ENCODE measurements at places on chromosomes 11 and 22.

GRCh38 chr11:26842478-26843282, 120.8 kb upstream of the SLC5A12 start:
- DNase-seq, result no peak

GRCh38 chr11:35006389-35007128, 90.1 kb downstream of the PDHX start:
- DNase-seq, result no peak

DNA sequence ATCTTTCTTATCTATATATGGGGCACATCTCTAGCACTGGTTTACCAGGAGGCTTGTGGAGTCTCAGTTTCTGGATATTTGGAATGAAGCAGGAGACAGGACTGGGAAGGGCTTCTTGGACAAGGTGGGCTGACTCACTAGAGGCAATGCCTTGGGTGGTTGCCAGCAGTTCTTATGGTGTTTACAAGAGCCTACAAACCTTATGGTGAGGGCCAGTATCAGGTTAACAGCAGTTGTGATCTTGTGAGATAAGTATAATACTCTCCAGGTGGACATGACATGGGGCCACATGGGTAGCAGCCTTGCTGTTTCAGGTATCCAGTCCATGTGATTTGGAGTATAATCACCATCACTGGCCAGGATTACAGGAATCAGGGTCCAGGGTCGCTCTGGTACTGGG, 10.2 kb downstream of the FUT4 start:
- DNase-seq, result no peak

DNA sequence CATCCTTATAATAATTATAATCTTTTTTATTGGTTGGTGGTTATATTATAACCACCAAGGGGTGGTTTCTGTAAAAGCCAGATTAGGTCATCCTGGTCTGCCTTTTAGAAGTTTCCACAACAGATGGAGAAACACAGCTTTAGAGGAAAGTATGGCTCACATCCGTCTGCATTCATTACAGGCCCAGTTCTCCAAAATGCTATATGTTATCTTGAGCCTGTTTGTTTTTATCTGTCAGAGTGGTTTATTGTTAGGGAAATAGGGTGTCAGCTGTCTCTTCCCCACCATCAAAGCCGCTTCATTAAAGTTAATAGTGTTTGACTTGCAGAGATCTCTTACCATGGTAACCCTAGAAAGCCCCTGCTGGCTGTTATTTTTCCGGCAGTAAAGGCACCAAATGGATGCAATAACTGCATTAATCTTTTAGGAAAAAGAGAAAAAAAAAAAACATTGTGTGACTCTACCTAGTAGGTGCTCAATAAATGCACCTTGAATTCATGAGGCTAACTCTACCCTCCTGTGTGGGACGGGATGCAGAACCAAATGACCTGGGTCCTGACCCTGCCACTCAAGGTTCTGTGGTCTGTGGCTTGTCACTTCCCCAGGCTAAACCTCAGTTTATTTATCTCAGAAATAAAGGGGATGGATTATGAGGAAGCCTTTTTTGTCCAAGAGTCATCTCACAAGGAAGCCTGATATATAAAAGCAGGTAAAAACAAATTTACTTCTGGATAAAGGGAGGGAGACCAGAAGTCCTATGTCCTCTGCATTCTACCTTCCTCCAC, 118.3 kb downstream of the WT1 start:
- DNase-seq, result no peak

- DNase-seq, result no peak
Observed at GRCh38 chr11:92845805-92846204, 123.6 kb upstream of the MTNR1B start.

DNA sequence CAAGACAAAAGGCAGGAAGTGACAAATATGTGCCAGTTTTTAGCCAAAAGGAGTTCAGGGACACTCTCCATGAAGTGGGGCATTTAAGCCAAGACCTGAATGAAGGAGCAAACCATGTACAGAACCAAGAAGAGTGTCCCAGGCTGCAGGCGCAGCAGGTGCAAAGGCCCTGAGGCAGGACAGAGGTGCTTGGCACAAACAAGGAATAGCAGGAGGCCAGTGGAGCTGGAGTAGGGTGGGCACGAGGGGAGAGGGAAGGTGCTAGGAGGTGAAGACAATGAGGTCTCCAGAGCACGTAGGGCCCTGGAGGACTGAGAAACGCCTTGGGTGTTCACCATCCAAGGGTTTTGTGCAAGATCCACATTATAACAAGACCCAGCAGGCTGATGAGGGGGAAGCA, 474.1 kb downstream of the MN1 start:
- DNase-seq, result no peak

DNA sequence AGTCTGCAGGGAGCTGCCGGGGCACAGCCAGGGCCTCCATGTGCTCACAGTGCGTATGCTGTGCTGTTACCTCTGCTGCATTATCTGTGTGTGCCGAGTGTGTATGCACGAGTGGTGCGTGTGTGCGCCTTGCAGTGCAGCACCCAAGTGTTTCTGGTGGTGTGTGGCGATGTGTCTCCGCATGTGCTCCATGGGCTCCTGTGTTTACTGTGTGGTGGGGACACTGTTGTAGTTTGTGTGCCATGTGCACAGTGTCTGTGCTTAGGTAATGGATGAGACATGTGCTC, 31.4 kb downstream of the KCNC1 start:
- peak; percentile 25 for DNase-seq
